ENCODE measurements at places on chromosomes 3 and 15.

GRCh38 chr15:59189241-59189640 is 17.4 kb upstream of the LDHAL6B start:
- no peak for DNase-seq

DNA sequence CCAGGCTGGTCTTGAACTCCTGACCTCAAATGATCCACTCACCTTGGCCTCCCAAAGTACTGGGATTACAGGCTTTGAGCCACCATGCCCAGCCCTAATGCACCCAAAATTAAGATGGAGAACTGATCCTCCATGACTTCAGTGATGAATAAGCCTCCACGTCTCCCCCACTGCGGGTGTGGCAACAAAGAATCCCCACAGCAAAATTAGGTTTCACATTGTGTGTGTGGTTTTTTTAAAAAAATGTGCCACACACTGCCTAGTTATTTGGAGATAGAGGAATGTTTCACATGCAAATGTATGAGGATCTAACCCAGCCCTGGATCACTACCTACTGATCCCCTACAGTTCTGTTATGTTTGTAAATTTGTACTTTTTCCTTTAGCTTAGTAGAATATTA is 17.3 kb downstream of the HDAC11 start:
- DNase-seq, result no peak

- DNase-seq, result no peak
Measured at GRCh38 chr15:90982135-90982534, 12.2 kb downstream of the PRC1 start.

GRCh38 chr15:26838742-26839460 is 28.0 kb upstream of the GABRA5 start:
- peak; percentile 66 for DNase-seq

- no peak for DNase-seq
Measured at GRCh38 chr3:72888546-72889309, 882 bp downstream of the GXYLT2 start.

GRCh38 chr3:196055683-196056270 is 26.1 kb downstream of the TFRC start:
- no peak for DNase-seq

- DNase-seq, result peak; percentile 20
Measured at GRCh38 chr3:112847692-112848091, 1.0 kb upstream of the CD200R1L start.

DNA sequence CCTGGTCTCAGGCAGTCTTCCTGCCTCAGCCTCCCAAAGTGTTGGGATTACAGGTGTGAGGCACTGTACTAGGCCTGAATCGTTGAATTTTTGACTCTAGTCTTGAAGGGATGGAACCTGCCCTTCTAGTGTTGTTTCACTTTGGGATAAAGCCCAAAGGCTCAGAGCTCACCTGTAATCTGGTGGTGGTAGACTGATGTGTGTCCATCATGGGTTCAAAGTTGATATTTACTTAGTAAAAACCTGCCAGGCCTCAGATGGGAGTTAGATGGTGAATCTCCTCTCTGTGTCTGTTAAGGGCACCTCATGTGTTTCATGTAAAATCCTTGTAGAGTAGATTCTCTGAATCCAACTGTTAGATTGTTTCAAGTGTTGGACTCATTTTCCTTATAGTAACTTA is 41.1 kb downstream of the FNDC3B start:
- no peak for DNase-seq

DNA sequence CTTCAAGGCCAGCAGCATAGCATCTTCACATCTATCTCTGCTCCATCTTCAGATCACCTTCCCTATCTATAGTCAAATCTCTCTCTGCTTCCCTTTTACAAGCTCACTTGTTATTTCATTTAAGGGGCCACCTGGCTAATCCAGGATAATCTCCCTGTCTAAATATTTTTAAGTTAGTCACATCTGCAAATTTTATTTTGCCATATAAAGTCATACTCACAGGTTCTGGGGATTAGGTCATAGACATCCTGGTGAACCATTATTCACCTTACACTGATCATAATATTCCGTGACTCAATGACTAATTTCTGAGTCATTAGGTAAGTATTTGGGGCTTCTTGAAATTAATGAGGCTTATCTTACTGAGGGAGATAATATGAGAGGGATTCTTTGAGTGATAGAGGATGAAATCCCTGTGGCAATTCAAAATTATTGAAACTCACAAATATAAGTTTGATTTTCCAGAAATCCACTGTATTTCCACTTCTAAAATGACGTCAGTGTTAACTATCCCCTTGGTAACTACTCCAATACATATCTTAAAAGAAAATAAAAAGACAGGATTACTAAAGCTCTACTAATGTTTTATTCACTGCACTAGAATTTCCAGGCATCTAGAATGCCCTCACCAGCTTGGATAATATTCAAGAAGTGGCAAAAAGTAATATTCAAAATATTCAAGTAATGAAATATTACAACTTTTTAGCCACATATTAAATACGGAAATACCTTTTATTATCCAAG is 93.7 kb upstream of the RBMS3 start:
- peak; percentile 75 for DNase-seq

DNA sequence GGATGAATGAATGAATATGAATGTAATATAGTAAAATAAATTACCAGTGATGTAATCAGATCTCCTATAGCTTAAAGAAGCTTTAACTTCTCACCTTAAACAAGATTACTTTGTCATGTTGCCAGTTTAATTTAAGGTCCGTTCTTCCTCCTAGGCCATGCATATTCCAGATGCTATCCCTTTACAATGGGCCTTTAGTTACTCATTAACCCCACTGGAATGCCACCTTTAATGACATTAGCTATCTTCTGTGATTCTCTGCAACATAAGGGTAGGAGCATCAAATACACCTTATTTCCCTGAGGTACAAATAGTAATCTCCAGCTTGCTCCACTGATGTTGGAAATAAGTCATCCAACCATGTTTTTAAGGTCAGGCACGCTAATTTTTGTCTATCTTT is 63.0 kb upstream of the TIMP4 start:
- no peak for DNase-seq

DNA sequence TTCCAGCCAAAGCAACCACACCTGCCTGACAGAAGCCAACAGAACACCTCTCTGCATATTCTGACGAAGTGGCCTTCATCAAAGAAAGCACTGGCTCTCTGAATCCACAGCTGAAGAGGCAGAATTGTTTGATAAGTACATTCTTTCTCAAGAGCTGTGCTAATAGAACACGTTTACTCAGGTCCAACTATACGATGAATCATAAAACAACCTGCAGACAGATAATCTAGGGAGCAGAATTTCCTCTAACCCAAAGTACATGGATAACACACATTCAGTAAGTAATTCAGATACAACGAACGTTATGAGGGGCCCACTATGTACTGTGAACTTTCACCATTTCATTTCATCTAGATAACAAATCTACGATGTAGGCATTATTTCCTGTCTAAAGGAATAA is 25.4 kb downstream of the ALDH1A2 start:
- DNase-seq, result no peak

DNA sequence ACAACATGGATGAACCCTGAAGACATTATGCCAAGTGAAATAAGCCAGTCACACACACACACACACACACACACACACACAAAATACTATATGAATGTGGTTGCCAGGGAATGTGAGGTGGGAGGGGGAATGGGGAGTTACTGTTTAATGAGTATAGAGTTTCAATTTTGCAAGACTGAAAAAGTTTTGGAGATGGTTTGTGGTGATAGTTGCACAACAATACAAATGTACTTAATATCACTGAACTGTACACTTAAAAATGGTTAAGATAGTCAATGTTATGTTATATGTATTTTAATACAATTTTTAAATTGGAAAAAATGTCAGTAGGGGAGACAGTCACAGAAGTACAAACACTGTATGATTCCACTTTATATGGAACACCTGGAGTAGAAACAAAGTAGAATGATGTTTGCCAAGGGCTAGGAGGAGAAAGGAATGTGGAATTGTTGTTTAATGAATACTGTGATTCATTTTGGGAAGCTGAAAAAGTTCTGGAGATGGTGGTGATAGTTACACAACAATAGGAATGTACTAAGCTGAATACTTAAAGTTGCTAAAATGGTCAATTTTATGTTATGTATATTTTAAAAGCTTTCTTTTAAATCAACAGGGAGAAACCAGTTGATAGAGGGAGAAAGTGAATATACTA is 76.6 kb downstream of the RPL39L start:
- peak; percentile 17 for DNase-seq

DNA sequence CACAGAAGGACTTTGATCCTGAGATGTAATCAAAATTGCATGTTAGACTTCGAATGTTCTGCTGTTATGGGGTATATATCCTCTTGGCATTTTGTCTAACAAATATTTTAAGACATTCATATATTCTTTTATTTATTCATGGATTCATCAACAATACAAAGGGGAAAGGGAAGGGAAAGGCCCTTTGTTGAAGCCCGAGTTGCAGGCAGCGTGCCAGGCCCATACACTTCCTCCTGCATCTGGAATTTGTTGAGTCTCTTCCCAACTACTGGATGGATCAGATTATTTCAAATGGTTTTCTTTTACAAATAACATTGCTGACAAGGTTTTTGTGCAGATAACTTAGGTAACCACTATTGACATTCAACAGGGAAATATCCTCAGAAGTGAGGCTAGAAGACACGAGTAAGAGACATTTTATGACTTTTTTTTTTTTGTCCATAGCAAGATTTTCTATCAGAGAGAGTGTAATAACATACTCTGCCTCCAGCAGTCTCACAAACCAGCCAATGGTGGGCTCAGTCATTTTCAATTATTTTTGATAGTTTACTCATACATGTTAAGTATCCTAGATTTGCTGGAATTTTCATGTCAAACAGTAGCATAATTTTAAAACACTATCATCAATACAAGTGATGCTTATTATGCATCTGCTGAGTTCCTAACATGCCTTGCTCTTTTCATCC is 94.3 kb downstream of the RPL39L start:
- DNase-seq, result no peak

GRCh38 chr3:139533781-139534454 is 5.6 kb downstream of the RBP1 start:
- peak; percentile 89 for DNase-seq

- DNase-seq, result no peak
Measured at GRCh38 chr3:36496684-36497633, 116.7 kb downstream of the STAC start.

DNA sequence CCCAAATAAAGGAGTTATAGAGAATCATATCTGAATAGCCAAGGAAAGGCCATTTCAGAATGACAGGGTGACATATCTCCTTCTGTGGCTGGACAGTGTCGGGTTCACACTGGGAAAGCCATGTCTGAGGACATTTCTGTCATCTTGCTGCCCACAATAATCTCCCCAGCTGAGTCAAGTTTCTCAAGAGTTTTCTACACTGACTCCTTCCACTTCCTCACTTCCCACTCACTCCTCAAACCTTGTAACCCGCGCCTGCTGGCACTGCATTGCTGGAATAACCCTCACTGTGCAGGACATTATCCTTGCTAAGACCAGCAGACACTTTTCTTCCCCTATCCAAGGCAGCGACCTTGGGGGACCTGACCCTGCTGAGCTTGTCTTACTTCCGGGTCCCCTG is 5.3 kb upstream of the INSYN1 start:
- no peak for DNase-seq

DNA sequence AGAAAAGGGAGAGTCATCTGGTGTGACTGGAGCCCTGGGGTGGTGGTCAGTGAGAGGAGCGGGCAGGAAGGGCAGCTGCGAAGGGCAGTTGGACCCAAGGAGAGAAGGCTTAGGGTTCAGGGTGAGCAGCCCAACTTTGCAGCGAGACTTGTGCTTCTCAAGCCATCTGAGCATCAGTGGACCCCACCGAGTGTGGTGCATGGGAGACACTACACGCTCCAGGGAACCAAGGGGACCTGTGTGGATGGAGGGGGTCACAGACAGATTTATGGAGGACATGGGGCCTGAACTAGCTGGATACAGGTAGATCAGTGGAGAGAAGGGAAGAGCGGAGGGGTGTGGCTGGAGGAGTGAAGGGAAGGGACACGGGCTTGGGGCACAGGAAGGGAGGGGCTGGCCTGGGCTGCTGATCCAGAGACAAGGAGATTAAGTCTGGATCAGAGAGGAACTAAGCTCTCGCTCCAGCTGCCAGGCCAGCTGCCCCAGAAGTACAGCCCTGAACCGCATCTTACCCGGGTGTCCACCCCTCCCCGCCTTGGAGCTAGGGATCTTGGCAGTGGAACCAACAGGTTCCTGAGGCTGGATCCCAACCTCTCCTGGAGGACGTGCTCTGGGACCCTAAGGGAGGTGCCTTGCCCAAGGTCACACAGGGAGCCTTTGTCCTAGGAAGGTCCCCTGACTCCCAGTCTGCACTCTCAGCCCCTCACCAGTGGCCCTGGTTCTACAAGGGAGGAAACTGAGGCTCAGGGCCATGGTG is 120.5 kb downstream of the CORO2B start:
- DNase-seq, result no peak

DNA sequence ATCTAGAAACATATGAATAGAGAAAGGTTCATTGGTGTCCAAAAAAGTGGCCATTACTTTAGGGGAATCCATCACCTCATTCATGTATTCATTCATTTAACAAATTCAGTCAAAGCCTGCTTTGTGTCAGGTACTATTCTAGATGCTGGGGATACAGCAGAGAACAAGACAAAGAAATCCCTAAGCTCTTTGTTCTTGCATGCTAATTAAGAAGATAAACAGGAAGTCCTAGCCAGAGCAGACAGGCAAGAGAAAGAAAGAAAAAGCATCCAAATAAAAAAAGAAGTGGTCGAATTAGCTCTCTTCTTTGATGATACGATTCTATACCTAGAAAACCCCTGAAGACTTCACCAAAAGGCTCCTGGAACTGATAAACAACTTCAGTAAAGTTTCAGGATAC is 12.4 kb upstream of the ZMAT3 start:
- no peak for DNase-seq

DNA sequence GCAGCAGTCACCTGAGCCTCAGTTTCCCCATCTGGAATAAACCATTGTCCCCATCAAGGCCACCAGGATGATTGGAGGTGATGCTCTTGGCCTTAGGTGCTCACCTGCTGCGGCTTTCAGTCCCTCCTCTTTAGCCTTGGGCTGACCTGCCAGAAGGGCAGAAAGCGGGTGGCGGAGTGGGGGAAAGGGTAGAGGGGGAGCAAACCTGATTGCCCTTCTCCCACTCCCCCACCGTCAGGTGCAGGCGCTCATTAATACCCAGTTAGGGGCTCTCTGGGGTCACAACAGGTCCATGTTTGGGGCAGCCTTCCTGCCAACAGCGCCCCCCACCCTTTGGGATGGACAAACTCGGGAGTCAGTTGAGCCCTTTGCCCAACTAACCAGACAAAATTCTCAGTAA is 50.5 kb downstream of the GRIP2 start:
- no peak for DNase-seq

GRCh38 chr3:45795882-45796765 is at the start of gene SLC6A20:
TSS of gene SLC6A20 (minus strand) at chr3:45796536. CDS start at chr3:45796419, 117 bp downstream.
- DNase-seq, result peak; percentile 11

Measured in Daoy (cell line).